PC-3 (cell line): ENCODE measurements at places on chromosomes 3 and 15. TPM values are rescaled to one million over a fixed set of nuclear protein-coding genes. Genes with fewer than 3 reads are reported as not detected.

GRCh38 chr15:61318802-61319525 lies 89.9 kb upstream of the RORA start:
- DNase-seq: no peak

- DNase-seq: no peak
Measured at GRCh38 chr3:54845551-54845950, 82.3 kb downstream of the LRTM1 start.

DNA sequence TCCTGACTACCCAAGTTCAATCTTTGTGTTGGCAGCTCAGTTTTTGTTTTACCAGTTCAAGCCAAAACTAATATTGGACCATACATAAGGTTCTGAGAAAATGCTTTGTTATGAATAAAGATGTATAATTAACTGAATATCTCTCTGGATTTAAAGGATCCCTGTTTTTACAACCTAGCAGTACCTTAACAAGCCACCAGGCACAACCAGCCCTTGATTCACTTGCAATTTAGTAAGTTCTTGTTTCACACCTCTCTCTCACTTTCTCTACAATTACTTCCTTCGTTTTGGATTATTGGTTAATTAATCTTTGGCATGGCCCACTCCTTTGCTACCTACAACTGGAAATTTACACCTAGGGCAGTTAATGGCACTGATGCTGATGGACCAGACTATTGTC lies 531.9 kb downstream of the SQOR start:
- DNase-seq: no peak

APOD gene
- 0.29 TPM in 1 of 2 replicates, not detected in the other for total RNA-seq
